ENCODE measurements at places on chromosomes 1 and 21.

DNA sequence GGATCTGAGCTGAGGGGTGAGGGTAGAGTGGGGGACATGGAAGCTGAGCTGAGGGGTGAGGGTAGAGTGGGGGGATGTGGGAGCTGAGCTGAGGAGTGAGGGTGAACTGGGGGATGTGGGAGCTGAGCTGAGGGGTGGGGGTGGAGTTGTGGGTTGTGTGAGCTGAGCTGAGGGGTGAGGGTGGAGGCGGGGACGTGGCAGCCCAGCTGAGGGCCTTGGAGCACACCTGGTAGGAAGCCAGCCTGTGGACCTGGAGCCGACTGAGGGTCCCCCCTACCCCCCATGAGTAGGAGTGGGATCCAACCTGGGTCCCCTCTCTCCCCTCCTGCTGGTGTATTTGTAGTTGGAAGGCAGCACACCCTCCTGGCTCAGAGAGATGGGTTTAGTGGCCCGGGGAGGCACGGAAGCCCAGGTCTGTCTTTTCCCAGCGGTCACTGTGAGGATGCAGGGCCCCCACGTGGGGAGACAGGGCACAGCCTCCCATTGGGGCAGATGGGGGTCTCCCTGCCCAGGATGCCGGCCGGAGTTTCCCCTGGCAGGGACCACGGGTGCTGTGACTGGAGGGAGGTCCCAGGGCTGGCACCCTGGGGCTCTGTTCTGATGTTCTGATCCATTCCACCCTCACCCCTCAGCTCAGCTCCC is 13.2 kb upstream of the NPHP4 start:
- no peak for DNase-seq

GRCh38 chr1:228646717-228647522 is 88.4 kb upstream of the RHOU start:
- DNase-seq: peak; percentile 12

- no peak for DNase-seq
Observed at GRCh38 chr21:36806103-36806502, 107.2 kb downstream of the SIM2 start.

- no peak for DNase-seq
Observed at GRCh38 chr1:62826901-62827300, 43.0 kb downstream of the ATG4C start.

- no peak for DNase-seq
Observed at GRCh38 chr1:65193129-65193695, 45.2 kb downstream of the AK4 start.

GRCh38 chr1:93678946-93679480 is 2.6 kb downstream of the BCAR3 start:
- DNase-seq: no peak

- DNase-seq: no peak
Observed at GRCh38 chr1:25255706-25256577, 8.7 kb upstream of the RSRP1 start.

GRCh38 chr1:41072051-41072450 is 50.5 kb upstream of the SLFNL1 start:
- no peak for DNase-seq

DNA sequence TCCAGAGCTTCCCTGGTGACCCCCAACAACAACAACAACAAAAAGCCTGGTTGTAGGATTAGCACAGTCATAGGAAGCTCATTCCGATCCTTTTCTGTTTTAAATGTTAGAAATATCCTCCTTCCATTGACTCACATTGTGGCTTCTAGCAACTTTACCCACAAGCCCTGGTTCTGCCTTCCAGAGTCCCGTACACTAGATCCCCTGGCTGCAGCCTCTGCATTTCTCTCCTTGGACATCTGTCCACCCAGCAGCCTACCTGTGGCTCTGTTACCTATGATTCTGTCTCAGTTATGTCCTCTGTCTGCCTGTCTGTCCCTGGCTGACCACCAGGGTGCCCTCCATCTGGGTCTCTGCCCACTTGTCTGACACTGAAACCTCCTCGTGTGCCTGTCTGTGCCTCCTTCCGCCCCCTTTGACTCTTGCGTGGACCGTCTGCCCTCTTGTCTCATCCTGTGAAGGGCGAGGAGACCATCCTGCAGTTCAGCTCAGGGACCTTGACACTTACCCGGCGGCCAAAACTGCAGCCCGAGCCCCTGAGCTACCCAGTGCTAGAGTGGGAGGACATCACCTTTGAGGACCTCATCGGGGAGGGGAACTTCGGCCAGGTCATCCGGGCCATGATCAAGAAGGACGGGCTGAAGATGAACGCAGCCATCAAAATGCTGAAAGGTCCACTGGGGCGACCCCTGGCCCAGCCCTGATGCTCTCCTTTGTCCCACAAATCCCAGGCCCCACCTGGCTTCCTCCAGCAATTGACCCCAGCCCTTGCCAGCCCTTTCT is 16.1 kb downstream of the TIE1 start:
- DNase-seq: no peak

- DNase-seq: no peak
Observed at GRCh38 chr1:84772428-84772943, 82.2 kb upstream of the SSX2IP start.

GRCh38 chr1:1283821-1284220 is 3.6 kb downstream of the SCNN1D start:
- DNase-seq: no peak

- DNase-seq: peak; percentile 47
Observed at GRCh38 chr1:115980998-115981993, 5.0 kb downstream of the SLC22A15 start.

DNA sequence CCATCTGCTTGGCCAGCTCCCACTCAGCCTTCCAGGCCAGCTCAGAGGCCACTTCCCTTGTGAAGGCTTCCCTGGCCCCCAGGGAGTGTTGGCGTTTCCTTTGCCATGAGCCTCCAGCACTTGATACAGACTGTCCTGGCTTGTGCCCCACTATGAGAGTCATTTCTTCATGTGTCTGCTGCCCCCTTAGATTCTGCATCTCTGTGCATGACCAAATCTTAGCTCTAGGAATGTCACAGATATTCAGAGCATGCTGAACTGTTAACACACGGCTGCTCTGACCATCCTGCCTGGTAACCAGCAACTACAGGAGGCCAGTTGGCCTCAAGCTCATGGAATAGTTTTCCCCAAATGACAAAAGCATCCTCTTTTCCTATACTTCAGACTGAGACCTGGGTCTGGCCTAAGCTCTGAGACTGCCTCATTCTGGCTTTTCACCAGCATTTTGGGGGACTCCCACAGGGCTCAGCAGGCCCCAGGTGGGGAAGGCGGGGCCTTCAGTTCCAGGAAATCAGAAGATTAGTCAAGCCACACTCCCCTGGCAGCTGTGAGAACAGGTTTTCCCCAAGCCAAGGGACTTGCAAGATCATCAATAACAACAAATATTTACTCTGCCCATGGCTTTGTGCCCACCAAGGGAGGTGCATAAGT is 182.6 kb upstream of the EDN2 start:
- DNase-seq: no peak

- DNase-seq: no peak
Observed at GRCh38 chr1:170698301-170699275, 34.7 kb downstream of the PRRX1 start.

- no peak for DNase-seq
Observed at GRCh38 chr21:36321325-36322082, 1.5 kb downstream of the MORC3 start.

DNA sequence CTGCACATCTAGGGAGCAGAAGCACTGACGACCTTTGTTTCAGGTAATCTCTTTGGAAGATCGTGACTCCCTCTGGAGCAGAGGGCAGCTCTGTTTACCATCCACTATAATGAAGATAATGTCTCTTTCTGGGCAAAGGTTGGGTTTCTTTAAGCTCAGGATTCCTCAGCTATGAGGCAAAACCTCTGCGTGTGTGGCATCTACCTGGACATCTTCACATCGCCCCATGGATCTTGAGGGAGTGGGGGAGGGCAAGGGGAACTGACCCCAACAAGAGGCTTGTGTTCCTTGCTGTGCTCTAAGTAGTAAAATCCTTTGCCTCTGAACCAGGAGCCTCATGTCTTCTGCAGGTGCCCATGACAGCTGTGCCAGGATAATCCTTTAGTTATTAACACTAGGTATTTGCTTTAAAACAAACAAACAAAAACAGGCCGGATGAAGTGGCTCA is 19.6 kb downstream of the SPATA45 start:
- DNase-seq: no peak
